ENCODE measurements at places on chromosomes 6 and 20.

GRCh38 chr6:147970970-147971369 is 371.7 kb upstream of the SASH1 start:
- DNase-seq: no peak

GRCh38 chr6:119334535-119335264 is 14.9 kb downstream of the MAN1A1 start:
- no peak for DNase-seq

DNA sequence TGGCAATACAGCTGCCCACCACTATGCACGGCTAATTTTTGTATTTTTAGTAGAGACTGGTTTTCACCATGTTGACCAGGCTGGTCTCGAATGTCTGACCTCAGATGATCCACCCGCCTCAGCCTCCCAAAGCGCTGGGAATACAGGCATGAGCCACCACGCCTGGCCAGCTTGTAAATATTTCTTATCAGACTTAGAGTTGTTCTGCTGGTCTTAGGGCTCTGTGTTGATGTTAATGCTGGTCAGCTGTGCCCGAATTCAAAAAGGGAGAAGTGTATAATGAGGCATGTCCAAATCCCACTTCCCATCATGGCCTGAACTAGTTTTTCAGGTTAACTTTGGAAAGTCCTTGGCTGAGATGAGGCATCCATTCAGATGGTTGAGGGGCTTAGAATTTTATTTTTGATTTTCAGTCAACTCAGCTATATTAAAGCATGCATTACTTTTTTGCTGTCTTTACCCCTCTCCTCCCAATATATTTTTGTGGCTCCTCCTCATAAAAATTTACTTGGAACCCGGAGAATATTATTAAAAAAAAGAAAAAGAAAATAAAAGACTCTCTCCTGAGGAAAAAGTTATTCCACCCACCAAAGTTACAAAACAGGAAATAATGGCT is 47.7 kb downstream of the ADAT2 start:
- DNase-seq: no peak

GRCh38 chr20:8473459-8473858 is 341.4 kb downstream of the PLCB1 start:
- no peak for DNase-seq

DNA sequence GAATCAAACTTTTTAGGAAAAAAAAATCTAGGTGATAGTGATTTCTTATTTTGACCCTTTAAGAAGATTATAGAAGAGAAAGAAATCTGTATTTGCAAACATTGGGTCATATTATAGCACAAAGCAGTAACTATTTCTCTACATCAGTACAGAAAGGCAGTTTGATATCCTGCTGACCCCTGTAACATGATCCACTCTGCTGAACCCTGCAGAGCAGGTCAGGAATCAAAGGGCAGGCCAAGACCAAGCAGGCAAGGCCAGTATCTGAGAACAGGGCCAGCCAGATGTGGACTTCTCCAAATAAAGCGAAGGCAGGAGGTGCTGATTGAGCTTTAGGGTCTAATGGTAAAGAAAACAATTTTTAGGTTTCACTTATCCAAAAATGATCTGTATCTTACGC is 239.4 kb downstream of the PTPRK start:
- DNase-seq: no peak

DNA sequence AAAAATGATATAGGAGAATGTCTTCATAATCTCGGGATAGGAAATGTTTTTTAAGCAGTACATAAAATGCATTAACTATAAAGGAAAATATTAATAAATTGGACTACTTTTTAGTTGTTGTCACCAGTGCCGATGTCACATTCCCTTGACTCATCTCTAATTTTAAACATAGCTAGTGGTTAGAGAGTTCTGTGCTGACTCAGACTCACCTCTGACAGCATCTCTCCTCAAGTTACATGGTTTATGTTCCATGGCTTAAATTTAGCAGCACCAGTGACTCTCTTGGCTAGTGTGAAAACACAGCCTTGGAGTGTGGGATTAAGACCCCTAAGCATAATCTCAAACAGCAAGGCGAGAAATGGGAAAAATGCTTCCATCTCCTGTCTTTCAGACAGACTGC is 311.8 kb upstream of the MMS22L start:
- no peak for DNase-seq

DNA sequence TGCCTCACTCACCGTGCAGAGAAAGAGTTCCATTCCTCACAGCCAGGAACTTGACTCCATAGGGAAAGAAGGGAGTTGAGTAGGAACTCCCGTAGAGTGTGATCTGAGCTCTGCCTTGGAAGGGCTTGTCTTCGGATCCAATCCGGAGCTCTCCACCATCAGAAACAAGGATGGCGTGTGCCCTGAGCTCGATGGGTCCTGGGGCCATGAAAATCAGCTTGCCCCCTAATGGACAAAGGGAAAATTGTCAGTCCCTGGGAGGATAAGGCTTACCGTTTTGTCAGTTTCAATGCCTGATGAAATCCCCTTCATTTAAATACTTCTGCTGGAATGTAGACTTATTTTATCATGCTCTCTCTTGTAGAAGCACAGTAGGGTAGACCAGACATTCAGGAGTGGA is 153.3 kb downstream of the PKHD1 start:
- DNase-seq: no peak

DNA sequence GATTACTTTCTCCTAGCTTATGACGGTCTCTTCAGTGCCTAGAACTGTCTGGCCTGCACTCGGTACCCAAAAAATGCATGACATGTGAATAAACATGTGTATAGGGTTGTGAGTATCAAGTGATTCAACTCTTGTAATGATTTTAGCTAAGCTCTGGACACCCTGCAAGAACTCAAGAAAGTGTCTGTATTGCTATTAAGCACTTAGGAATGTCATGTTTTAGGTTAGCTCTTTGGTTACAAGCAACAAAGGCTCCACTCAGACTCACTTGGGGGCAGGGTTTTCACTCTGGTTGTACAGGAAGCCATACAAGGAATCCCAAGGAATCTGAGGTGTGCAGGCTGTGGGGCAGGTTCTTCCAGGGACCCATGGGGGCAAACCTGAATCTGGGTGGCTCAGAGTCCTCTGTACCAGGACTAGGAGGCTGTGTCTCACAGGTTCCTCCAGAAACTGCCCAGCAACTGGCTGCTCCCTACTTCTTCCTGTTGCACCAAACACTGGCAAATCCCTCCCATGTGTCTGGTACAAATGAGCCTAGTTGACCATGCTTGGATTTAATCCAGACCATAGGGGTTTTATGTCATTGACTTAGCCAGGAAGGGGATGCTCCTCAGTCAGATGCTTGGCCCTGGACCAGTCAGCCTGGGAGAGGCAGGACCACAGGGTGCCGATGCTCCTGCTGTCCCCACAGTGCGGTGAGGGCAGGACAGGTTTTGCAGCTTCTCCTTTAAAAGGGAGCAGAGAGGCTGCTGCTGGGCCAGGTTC is 77.9 kb upstream of the CDH4 start:
- no peak for DNase-seq
